ENCODE measurements at places on chromosomes 1 and 21.

GRCh38 chr1:217106231-217106901 is 383.1 kb upstream of the ESRRG start:
- no peak overlapping the region for H3K27ac ChIP-seq
- no peak overlapping the region for H3K4me3 ChIP-seq
- H3K4me1 ChIP-seq = no peaks in the 10 kb centered on the region
- DNase-seq = no peak

DNA sequence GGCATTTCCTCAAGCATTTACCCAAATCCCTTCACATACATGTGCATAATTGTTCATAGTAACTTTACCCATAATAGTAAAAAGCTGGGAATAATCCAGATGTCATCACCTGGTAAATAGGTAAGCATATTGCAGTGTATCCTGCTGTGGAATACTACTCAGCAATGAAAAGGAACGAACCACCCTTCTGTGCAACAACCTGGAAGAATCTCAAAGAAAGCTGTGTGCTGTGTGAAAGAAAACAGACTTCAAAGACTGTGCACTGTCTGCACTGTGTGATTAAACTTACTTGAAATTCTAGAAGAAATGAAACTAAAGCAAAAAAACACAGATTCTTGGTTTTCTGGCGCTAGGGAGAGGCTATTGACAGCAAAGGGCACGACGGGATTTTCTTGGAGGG is 13.5 kb downstream of the TFF2 start:
- no peaks in the 10 kb centered on the region for H3K36me3 ChIP-seq
- H3K4me3 ChIP-seq = no peak overlapping the region
- no peak for DNase-seq
- no peak overlapping the region for H3K27ac ChIP-seq
- H3K4me1 ChIP-seq = peaks cover 10% of the 10 kb centered on the region

GRCh38 chr1:226946841-226947240 is 6.7 kb downstream of the COQ8A start:
- H3K4me3 ChIP-seq = no peak overlapping the region
- DNase-seq = no peak
- H3K4me1 ChIP-seq = peaks cover 20% of the 10 kb centered on the region
- no peak overlapping the region for H3K27ac ChIP-seq
- H3K27me3 ChIP-seq = no peaks in the 10 kb centered on the region

- no peak overlapping the region for H3K4me3 ChIP-seq
- H3K4me1 ChIP-seq = no peaks in the 10 kb centered on the region
- H3K27me3 ChIP-seq = no peaks in the 10 kb centered on the region
- no peaks in the 10 kb centered on the region for H3K36me3 ChIP-seq
Observed at GRCh38 chr1:117067533-117068370, 7.6 kb downstream of the TTF2 start.
